ENCODE measurements at places on chromosomes 1 and 21.

GRCh38 chr21:14046401-14046800 lies 164.4 kb downstream of the LIPI start:
- DNase-seq, result no peak

- DNase-seq, result no peak
Observed at GRCh38 chr1:228824366-228824765, 89.1 kb downstream of the RHOU start.

GRCh38 chr1:242788771-242789170 lies 264.3 kb upstream of the PLD5 start:
- DNase-seq, result no peak

GRCh38 chr1:245361065-245361464 lies 206.3 kb downstream of the KIF26B start:
- DNase-seq, result no peak

DNA sequence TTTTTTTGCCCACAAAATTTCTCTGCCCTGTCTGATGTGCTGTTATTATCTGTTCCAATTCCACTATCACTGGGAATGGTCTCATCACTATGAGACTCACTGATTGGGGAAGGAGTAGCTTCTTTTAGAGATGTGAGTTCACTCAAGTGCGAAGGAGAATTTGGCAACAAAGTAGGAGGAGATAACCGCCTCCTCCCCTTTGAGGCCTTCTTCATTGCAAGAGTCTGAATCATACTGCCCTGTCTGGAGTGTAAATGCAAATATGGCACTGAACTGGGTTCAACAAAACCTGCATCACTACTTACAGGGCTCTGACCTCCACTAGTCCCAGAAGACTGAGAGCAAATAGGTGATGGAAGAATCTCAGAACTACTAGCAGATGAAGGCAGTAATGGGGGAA lies 83.4 kb downstream of the ASH1L start:
- DNase-seq, result no peak

- DNase-seq, result no peak
Observed at GRCh38 chr21:33075128-33075527, 5.2 kb downstream of the OLIG1 start.

- DNase-seq, result no peak
Observed at GRCh38 chr1:44826375-44827196, 16.5 kb downstream of the PTCH2 start.

GRCh38 chr1:242162140-242162539 lies 163.2 kb upstream of the MAP1LC3C start:
- no peak for DNase-seq
